ENCODE measurements at places on chromosomes 6 and 20. TPM values are rescaled to one million over a fixed set of nuclear protein-coding genes. Genes with fewer than 3 reads are reported as not detected.

PLA2G7 gene
- 6.4 TPM for total RNA-seq

BTN1A1 gene
- total RNA-seq, result not detected

KIAA1755 gene
- 0.10 TPM for total RNA-seq

SEMG1 gene
- total RNA-seq, result not detected

CCR6 gene
- total RNA-seq, result not detected

KHDC1L gene
- total RNA-seq, result 0.21 TPM

SNX9 gene
- total RNA-seq, result 56.1 TPM

SNAP25 gene
- not detected for total RNA-seq

SMOC2 gene
- total RNA-seq, result 0.32 TPM

MCCD1 gene
- total RNA-seq, result not detected

IMPG1 gene
- not detected for total RNA-seq

TNF gene
- 10.5 TPM for total RNA-seq

PIGT gene
- total RNA-seq, result 53.9 TPM

OPRM1 gene
- total RNA-seq, result not detected

OPRL1 gene
- total RNA-seq, result 0.14 TPM

ZNF334 gene
- 3.7 TPM for total RNA-seq

NELFE gene
- 86.0 TPM for total RNA-seq

DNA sequence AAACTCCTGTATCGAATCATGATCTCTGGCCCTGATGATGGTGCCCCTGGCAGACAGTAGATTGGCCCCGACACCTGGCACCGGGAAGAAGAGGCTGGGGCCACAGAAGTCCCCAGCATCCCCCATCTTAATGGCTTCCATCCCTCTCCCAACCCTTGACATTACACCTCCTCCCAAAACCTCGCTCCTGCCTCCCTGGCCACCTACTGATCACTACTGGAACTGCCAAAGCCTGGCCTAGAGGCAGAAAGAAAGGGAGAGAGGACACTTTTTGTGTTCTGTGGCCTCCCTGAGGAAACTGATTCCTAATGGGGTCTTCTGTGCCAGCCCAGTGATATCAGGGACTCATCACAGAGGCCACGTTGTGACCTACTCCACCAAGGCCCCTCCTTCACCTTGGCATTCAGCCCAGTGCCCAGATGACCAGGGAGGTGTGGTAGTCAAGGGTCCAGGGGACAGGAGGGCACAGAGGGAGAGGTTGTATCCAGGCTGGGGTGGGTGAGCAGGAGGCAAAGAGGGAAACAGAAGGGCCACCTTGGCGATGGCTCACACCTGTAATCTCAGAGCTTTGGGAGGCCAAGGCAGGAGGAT, 6.1 kb downstream of the C20orf173 start:
- no peak for DNase-seq

GRCh38 chr6:15337582-15337981, 91.7 kb downstream of the JARID2 start:
- DNase-seq, result no peak

- no peak for DNase-seq
Observed at GRCh38 chr20:62201173-62202082, 18.6 kb downstream of the MTG2 start.

DNA sequence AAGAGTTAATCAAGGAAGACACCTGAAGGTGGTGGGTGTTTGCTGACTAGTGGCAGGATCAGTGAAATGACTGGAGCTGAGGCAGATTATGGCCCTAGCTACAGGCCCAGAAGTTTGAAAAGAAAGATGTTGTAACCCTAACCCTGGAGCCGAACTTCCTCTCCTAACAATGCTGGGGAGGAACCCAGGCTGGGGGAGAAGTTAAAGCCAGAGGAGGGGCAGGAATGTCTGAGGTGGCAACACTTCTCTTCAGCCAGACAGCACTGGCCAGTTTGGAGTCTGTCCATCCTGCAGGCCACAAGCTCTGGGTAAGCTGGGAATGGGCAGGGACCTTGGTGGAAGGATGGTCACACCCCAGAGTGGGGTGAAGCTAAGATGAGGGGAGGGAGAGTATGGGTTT, at the start of gene LST1:
LST1 (plus strand) TSS at position 270 of the 400 bp plus-strand sequence. CDS start 1,023 bp downstream, outside the sequence.
- DNase-seq, result no peak

- no peak for DNase-seq
Observed at GRCh38 chr6:167129159-167129558, 6.3 kb downstream of the CCR6 start.

GRCh38 chr6:43416935-43417334, 10.4 kb upstream of the ABCC10 start:
- no peak for DNase-seq

DNA sequence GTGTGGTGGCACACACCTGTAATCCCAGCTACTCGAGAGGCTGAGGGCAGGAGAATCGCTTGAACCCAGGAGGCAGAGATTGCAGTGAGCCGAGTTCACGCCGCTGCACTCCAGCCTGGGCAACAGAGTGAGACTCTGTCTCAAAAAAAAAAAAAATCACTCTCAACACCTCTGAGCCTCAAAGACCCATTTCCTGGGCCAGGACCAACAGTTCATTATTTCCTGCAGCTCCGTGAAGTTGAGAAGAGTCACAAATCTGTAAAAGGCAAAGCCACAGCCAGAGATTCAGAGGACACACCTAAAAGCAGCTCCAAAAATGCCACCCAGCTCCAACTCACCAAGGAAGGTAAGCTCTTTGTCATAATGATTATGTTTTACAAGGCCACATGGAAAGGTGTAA, 15.2 kb upstream of the NOP56 start:
- no peak for DNase-seq

GRCh38 chr6:101477436-101477835, 83.9 kb downstream of the GRIK2 start:
- DNase-seq, result no peak

DNA sequence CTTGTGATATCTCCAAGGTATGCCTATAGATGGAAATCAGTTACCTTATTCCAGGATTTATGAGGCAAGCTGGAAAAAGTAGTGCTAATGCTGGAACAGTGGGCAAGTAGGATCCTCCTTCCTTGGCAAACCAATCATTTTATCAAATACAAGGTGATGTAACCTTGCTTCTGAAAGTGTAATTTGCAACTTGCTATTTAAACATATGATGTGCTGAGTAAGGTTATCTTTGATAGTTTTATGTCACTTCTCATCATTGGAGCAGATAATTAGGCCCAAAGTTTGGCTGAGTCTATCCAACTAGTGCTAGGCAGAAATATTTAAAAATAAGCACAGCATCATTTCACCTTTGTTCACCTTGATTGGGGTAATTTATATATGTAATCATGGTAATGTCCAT, 3.4 kb upstream of the SHPRH start:
- no peak for DNase-seq

- peak; percentile 82 for DNase-seq
Observed at GRCh38 chr6:28643017-28643740, 117.5 kb downstream of the GPX5 start.

GRCh38 chr6:42428326-42429041, 23.2 kb downstream of the TRERF1 start:
- no peak for DNase-seq

- no peak for DNase-seq
Observed at GRCh38 chr6:136533487-136533886, 16.7 kb downstream of the MAP7 start.

- no peak for DNase-seq
Observed at GRCh38 chr6:23518294-23518693, 607.7 kb upstream of the NRSN1 start.

DNA sequence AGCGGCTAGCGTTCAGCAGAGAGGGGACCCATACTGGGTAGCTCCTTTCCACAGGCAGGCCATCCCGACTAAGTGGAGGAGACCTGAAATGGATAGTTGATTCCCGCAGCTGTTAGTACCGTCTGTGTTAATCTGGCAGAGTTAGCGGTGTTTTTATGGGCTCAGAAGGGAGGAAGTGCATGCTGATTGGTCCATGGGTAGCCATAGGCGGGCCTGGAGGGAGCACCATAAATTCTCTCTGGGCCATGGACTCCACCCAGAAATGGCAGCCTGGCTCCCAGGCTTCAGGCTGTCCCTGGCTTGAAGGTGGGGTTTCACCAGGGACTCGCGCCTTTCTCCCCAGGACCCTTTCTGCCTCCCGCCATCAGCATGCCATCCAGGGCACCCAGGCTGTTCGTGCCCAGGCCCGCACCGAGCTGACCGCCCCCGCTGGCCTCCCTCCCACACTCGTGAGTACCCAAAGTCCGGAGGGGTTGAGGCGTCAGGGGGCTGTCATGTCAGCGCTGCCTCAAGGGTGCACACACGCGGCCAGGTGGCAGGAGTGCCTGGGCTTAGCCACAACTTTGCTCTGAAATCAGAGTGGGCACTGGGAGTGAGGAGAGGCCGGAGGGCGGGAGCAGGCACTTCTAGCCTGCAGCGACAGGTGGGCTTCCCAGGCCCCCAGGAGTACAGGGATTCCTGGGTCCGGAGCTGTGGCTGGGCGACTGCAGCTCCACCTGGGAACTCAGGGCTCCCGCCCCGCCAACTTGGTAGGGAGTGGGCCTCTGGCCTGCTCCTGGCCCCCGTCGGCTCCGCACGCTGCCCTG, 694.3 kb upstream of the FLRT3 start:
- no peak for DNase-seq

- DNase-seq, result no peak
Observed at GRCh38 chr20:8656335-8656734, 412.6 kb upstream of the PLCB4 start.

- DNase-seq, result no peak
Observed at GRCh38 chr6:159572439-159573110, 120.5 kb downstream of the SOD2 start.

DNA sequence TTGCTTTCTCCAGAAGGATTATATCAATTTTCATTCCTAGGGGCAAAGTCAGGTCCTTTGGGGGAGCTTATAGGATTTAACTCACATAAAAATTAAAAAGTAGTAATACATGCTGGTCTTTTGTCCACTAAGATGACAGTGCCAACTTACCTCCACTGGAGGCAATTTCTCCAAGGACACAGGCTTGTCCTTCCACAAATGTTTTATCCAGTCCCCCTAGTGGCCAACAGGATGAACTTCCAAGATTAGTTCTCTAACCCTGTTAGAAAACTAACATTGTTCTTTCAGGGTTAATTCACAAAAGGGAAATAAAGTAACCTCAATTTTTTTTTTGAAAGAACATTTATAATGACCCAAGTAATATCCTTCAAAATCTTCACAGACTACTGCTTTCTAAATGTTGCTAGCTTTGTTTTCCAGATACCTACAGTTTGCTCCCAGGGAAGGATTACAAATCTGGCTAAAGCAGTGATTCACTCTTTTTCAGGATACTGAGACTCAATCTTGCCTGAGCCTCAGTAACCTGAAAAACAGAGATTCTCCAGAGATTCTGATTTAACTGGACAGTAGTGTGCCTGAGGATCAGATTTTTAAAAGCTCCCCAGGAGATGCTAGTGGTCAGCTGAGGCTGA, 31.7 kb upstream of the UBR2 start:
- DNase-seq, result peak; percentile 19

GRCh38 chr20:44447827-44448419, 27.8 kb upstream of the TTPAL start:
- DNase-seq, result no peak

GRCh38 chr6:2821554-2821953, 20.1 kb downstream of the SERPINB1 start:
- DNase-seq, result no peak

DNA sequence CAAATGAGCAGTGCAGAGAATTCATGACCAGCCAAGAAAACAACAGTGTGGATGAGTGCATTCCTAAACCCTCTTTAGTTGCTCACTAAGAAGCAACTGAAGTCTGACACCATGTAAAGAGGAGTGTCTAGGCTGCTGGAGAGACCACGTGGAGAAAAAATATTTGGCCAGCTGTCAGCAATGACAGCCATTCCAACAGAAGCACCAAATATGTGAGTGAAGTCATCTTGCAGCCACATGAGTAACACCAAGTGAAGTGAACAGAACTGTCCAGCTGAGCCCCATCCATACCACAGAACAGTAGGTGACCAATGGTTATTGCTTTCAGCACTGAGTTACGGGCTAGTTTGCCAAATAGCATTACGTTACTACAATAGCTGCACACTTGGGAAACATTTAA, 89.4 kb downstream of the TBXT start:
- no peak for DNase-seq

DNA sequence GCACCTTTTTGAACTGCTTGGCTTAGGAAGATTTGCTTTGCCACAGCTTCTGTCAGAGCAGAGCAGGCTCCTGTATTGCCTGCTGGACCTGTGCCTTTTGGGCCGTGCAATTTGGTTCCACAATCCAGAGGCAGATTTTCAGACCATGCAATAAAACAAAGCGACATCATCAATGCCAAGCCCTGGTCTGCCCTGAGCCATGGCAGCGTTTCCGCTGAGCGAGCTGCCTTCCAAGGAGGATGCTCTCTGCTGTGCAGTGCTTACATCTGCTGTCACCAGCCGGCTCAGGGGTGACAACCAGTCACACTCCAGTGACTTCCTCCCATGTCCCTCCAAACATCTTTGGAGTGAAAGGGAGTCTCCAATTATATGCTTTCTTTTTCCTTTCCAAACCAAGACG, 282.2 kb downstream of the CDH26 start:
- no peak for DNase-seq

All from foreskin keratinocyte (primary cell).